ENCODE measurements at places on chromosomes 12 and 14. TPM values are rescaled to one million over a fixed set of nuclear protein-coding genes. Genes with fewer than 3 reads are reported as not detected.

- no peak for DNase-seq
Measured at GRCh38 chr14:34685819-34686428, 28.5 kb downstream of the CFL2 start.

GRCh38 chr12:73057428-73057827 is 785.3 kb downstream of the TRHDE start:
- DNase-seq, result no peak

- no peak for DNase-seq
Measured at GRCh38 chr14:81110186-81110585, 110.6 kb downstream of the GTF2A1 start.

GRCh38 chr12:124399622-124400021 is 104.7 kb downstream of the RFLNA start:
- DNase-seq, result no peak

GRCh38 chr14:54975856-54976255 is 51.0 kb downstream of the WDHD1 start:
- DNase-seq, result no peak

ANAPC5 gene
- 164 TPM for polyA plus RNA-seq

GRCh38 chr12:118964988-118965387 is 16.4 kb upstream of the SRRM4 start:
- DNase-seq, result no peak

- no peak for DNase-seq
Measured at GRCh38 chr12:90841336-90841735, 113.6 kb downstream of the CCER1 start.
